HT1080 (cell line): ENCODE measurements at places on chromosomes 6 and 20.

GRCh38 chr6:31053873-31054272 lies 43.6 kb downstream of the MUC22 start:
- DNase-seq = no peak

GRCh38 chr6:678520-678919 lies 14.4 kb downstream of the EXOC2 start:
- DNase-seq = no peak

GRCh38 chr6:163768905-163769304 lies 354.4 kb downstream of the QKI start:
- DNase-seq = no peak

- peak; percentile 35 for DNase-seq
Measured at GRCh38 chr6:73308712-73309534, 45.2 kb downstream of the DPPA5 start.

GRCh38 chr20:61090541-61090940 lies 161.5 kb upstream of the CDH4 start:
- no peak for DNase-seq
